SK-N-DZ (cell line): ENCODE measurements at places on chromosomes 12 and 14.
A peak's percentile ranks its signal among the peaks of the same experiment; 100 is the strongest.

DNA sequence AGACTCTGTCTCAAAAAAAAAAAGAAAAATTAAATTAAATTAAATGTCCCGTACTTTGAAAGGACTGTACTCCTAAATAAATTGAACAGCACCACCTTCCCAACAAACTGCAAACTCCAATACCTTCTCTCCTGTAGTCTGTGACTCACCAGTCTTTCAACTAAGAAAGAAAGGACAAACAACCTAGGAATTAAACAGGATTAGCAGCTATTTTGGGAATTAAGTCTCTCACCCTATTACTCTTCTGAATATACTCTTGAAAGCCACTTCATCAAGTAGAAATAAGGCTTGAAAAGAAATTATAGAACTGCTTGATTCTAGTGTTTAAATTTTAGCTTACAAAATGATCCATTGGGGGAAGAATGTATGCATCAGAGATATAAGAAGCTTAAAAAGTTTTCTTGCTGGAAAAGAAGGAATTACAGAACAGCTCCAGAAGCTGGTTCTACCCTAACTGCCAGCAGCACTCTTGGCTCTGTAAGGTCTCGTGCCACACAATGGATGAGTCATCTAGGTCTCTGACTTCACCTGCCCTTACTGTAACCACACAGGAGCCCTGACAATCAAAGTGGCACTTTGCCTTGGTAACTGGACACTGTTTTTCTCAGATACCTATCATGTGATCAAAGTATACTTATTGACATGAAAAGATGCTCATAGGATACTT lies 57.0 kb upstream of the CERS5 start:
- no peak for DNase-seq

- DNase-seq = peak; percentile 75
These were observed 6.0 kb upstream of the GPR84 start for GRCh38 chr12:54370171-54370730.

DNA sequence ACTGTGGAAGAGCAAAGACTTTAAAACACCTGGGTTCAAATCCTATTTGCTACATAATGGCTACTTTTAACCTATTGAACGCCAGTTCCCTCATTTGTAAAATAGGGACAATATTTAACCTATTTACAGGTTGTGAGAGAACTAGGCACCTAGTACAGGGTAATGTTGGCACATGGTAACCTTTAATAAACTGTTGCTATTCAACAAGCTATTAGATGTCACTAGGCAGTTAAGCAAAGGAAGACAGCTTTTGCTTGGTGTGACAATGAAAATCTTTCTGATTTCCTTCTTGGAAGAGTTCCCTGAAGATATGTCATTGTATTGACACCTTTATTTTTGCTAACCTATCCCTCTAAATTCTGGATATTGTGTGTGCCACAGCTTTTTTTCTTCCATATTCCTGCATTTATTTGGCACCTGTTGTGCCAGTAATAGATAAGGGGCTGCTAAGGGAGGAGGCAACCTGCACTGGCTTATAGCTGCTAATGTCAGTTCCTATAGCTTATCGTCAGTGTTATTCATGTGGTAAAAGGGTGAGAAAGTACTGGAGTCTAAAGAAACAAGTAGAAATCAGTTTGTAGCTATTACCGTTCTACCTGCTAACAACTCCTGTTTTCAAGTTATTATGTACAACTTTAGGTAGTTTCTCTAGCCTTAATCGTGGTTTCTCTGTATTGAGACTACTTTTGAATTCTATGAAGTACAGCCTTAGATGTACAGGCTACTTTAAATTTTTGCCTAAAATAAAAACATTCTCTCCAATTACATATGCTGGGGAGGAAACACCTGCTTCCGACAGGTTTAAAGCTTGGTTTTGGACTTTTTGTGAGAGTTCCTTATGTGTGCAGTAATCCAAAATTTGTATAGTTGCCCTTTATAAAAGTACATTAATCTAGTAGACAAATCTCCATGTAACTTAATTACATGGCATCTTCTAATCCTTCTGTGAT lies 24.3 kb downstream of the HIF1A start:
- no peak for DNase-seq

GRCh38 chr14:33475623-33476022 lies 475.3 kb downstream of the EGLN3 start:
- peak; percentile 67 for DNase-seq

DNA sequence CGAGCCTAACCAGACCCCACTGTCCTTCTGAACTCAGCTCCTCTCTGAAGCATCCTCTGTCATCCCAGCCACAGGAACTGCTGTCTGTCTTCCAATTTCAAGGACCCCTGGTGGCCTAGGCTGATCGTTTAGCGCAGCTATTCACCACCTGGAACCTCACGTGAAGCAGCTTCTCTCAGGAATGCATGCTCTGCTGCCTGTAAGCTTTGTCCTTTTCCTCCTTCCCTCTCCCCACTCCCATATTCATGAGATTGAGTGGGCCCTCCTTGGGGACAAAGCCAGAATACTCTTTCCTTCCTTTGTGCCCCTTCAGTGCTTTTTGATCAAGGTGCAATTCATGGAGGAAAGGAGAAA lies 17.2 kb downstream of the DPF3 start:
- no peak for DNase-seq

DNA sequence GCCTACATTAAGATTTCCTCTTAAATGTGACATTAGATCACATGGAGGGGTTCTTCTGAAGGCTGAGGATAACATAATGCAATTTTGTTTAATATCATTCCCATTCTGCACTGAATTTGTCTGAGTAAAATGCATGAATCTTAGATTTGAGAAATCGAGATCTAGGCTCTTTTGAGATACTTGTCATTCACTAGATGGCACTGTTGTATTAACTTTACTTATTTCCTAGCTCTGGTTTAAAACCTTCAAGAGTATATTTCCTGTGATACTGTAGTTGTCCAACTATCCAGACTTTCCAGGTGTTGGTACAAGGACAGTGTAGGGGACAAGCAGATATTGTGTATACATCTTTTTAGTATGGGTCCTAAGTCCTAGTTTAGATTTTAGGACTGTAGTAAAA lies 91.7 kb upstream of the SEL1L start:
- peak; percentile 56 for DNase-seq

DNA sequence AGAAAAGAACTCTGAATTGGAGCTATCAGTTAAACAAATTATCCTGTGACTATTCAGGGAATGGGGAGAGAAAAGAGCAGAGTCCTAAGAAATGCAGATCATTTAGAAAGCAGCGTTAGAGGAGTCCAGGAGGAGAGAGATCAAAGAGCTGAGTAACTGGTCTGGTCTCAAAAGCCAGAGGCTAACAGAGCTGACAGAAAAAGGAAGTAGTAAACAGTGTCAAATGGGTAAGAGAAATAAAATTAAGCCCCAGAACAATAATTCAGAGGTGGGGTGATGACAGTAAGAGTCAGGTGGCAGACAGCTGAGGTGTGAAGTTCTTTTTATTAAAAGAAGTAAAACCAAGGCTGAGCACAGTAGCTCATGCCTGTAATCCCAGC lies 19.3 kb downstream of the GXYLT1 start:
- DNase-seq = no peak

DNA sequence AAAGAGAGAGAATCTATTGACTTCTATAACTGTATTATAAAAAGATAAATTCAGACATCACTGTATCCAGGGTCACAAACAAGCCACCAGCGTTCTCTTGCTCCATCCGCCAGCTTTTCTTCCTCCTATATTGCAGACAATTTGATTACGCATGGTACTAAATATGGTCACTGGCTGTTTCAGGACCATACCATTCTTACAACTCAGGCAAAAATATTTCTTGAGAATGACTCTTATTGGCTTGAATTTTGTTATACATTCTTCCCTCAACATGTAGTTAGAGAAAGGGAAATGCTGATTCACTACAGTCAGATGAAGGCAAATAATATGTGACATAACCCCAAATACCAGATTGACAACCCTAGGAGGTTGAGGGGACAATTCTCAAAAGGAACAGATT lies 101.3 kb downstream of the SLC6A15 start:
- no peak for DNase-seq

DNA sequence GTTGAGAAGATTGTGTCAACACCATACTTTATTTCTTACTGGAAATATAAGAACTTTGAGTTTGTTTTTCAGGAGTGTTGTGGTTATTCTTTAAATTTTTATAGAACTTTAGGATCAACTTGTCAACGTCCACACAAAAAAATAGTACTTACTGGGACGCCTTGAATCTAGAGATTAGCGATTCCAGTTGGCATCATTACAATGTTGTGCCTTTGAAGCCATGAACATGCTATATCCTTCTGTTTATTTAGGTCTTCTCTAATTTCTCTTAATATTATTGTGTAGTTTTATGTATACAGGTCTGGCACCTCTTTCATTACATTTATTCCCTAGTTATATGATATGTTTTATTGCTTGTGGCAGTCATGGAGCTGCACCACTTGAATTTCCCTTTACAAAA lies 320.8 kb upstream of the CCDC196 start:
- DNase-seq = no peak
